ENCODE measurements at places on chromosomes 7 and 10.

DNA sequence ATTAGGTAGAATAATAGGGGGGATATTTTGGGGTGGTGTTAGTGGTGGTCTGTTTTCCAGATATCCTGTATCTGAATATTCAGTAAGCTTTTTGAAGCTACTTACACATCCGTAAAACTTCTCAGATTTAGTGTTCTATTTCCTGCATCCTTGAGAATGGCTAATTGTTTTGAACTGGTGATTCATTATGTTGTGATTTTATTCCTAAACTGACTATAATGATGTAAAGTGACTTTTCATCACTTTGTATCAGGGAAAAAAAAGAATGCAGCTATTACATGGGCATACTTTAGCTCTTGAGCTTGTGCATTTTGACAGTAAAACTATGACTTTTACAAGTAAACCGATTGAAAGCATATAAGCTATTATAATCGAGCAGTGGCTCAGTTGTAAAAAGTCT lies 18.2 kb downstream of the WAC start:
- DNase-seq = no peak

- DNase-seq = peak; percentile 83
These were observed 325.8 kb upstream of the ZMIZ1 start for GRCh38 chr10:78742730-78743615.

DNA sequence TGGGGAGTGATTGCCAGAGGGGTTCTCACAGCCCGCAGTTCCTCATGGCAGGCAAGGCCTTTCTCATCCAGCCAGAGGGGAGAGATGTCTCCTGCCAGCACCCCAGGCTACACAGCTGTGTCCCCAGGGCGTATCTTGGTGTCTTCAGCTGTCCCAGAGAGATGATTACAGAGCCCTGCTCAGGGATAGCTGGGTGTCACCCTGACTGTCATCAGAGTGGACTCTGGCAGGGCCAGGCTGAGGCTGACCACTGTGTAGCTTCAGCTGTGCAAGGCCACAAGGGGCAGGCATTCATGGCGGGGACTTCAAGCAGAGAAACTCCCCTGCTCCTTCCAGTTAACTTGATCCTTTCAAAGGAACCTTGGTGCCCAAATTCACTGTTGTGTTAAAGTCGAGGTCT lies 124.2 kb downstream of the RGS10 start:
- DNase-seq = no peak

DNA sequence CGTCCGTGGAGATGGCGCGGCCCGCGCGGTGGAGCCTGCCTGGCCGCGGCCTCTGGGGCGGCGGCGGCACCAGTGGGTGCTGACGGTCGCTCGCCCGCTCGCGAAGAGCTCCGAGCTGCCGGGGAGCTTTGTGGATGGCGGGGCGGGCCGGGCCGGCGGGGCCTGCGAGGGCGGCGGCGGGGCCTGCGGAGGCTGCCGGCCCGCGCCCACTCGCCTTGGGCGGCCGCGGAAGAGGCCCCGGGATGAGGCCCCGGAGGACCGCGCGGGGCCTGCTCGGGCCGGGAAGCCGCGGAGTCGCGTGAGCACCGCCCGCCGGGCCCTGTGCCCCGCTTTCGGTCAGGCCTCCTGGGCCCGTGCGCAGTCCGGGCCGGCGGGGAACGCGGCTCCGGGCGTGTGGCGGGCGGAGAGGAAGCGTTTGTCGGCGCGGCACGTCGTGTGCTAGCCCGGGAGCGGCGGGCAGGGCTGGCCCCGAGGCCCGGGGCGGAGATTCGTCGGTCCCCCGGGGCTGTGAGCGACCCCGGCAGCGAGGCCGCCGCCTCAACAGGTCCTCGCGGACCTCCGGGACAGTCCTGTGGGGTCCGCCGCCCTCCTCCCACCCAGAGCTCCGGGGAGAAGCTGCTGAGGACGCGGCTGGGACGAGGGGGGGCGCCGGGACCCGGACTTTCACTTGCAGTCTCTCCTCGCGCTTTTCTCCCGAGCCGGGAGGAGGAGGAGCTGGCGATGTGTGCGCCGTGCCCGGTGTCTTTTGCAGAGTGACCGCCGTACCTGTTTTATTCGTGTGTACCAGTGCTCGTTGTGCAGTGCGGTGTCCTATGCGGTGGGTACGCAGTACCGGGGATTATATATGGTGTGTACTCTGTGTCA lies 578 bp downstream of the ZMYND11 start:
- DNase-seq = peak; percentile 72

DNA sequence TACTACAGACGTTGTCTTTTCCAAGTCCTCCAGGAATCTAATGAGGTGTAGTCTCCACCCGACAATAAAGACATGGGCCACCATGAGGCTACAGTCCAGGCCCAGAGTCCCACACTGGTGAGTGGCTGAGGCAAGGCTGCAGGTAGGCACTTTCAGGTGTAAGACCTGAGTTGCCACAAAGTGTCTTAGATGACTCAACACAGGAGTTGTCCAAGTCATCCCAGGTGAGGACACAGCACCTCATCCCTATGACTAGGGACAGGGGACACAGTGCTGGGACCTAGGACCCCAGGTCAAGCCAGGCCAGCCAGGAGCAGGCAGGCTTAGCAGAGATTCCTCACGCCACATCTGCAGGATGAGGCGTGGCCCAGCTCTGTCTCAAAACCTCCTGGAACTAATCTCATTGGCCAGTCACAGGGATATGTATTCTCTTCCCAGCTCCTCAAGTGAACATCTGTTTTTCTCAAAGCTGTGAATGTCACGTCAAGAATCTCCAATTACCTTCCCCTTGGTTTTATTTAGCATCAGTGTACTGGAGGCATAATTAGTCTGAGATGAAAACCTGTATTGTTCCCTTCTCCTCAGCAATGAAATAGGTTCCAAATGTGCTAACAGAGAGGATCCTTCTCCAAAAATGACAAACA lies 254.6 kb downstream of the GRID1 start:
- no peak for DNase-seq

DNA sequence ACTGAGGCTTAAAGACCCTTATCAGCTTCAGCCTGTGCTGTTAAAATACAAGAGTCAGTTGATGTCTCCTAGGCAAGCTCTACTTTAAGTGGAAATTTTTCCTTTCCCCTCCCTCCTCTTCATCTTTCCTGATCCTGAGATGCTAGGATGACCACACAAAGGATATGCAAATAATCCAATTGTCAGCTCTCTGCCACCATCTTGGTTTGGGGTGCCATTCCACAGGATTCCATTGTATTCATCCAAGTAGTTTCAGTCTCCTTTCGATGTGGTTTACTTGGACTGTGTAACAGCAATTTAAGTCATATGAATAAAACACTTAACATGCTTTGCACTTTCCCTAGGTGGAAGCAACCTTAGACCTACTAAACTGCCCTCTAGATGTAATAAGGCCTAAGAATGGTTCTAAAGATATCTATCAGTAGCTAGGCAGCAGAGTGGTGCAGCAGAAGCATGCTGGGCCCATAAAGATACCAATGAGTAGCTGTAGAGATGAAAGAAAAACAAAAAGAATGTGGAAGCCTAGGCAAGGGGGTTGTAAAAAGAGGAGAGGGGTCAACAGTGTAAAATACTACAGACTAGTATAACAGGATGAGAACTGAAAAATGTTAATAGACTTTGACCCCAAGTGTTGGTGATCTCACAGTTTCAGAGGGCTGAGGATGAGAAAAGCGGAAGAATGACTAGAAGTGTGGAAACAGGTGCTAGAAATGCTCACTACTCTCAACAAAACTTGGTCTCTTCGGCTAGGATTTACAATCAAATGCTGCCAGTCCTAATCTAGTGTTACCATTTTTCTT lies 2.4 kb upstream of the CFAP69 start:
- DNase-seq = no peak

GRCh38 chr7:79290841-79291497 lies 162.5 kb downstream of the MAGI2 start:
- no peak for DNase-seq

- no peak for DNase-seq
These were observed 4.7 kb upstream of the ZNF775 start for GRCh38 chr7:150374472-150374871.

GRCh38 chr7:136046548-136046947 lies 69.4 kb upstream of the MTPN start:
- DNase-seq = no peak

DNA sequence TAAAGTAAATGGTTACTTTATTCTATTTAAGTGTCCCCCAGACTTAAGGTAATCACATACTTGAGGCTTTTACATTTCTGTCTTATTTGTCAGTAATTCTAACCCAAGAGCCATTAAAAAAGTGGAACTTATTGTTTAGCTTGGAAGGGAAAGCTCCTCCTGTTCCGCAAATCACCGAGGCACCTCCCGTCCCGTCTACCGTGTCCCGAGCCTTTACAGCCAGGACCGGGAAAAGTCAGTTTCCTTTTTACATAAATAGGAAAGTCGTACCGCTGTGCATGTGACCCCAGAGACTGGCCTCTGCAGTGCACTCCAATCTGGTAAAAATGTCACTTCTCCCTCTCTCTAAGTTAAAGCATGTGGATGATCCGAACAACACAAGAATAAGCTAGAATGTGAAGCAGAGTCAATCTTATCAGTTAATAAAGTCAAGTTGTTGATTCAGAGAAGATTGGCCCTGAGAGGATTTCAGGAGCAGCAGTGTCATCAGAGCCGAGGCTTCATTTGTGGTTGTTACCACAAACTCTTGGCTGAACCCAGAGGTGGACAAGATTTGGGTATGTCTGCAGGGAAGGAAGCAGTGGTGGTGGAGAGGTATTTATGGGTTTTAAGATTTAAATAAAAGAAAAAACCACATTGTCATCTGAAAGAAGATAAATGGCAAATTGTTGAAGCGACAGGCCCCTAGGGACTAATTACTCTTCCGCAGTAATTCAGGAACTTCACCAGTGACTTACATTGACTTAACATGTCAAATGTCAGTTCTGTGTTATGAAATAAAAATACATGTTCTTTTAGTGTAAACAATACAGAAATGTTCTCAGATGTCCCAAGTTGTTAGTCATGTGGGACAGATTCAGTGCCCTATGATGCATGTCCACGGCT lies 316.6 kb upstream of the ZNF32 start:
- no peak for DNase-seq

Data from SK-N-DZ (cell line).